Ureter (tissue), 1 donor: ENCODE measurements at places on chromosomes 5 and 9.

DNA sequence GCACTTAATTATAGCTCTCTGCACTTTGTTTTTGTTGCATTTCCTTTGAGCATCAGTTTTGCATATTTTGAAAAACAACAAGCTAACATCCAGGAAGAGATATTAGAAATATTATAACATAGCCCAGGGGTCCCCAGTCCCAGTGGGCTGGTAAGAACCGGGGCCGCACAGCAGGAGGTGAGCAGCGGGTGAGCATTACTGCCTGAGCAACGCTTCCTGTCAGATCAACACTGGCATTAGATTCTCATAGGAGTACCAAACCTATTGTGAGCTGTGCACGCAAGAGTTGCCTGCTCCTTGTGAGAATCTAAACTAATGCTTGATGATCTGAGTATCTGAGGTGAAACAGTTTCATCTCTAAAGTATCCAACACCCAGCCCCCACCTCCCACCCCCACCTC lies 675.9 kb upstream of the ZNF608 start:
- no peak for DNase-seq

DNA sequence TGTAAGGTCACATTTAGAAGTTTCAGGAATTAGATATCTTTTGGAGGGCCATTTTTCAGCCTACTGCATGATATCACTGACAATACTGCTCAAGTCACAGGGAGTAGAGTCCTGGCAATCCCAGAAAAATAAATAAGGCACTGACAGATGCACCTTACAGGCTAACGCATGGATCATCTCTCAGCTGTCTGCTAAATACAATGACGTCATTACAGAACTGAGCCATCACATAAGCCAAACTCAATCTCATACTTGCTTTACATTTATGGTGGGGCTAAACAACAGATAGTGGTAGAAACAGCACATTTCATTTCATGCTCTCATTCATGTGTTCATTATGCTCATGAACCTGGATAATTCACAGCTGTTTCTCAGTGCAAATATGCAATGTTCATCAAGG lies 243.7 kb downstream of the SEMA5A start:
- DNase-seq = no peak

DNA sequence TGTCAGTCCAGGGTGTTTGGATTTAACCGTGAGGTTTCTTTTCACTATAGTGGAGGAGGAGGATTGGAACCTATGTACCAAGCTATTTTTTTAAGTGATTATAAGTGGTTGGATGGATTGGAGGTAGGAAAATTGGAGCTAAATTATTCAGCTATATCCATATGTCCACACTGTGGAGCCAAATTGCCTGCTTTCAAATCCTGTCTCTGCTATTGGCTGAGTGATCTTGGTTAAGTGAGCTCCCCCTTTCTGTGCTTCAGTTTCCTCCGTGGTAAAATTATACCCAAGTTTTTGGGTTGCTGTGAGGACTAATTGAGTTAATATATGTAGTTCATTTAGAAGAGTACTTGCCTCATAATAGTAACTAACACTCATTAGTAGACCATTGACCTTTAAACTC lies 2.5 kb downstream of the CENPP start:
- DNase-seq = no peak

DNA sequence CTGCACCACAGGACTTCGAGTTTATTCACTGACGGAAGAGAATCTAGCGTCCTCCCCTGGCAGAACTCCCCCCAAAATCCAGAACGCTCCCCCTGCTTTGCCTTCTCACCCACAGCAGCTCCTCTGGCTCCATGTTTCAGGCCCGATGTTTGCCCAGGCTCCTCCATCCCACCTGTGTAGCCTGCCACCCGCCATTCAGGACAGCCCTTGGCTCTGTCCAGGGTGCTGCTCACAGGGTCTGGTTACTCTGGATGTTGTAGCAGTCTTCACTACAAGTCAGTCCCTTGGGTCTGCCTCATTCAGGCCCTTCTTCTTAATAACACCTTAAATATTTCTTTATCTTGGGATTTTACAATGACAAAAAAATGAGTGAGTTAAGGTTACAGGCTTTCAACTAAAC lies 41.3 kb upstream of the SV2C start:
- DNase-seq = no peak

- no peak for DNase-seq
These were observed 159.5 kb upstream of the CHD1 start for GRCh38 chr5:99088309-99088708.

DNA sequence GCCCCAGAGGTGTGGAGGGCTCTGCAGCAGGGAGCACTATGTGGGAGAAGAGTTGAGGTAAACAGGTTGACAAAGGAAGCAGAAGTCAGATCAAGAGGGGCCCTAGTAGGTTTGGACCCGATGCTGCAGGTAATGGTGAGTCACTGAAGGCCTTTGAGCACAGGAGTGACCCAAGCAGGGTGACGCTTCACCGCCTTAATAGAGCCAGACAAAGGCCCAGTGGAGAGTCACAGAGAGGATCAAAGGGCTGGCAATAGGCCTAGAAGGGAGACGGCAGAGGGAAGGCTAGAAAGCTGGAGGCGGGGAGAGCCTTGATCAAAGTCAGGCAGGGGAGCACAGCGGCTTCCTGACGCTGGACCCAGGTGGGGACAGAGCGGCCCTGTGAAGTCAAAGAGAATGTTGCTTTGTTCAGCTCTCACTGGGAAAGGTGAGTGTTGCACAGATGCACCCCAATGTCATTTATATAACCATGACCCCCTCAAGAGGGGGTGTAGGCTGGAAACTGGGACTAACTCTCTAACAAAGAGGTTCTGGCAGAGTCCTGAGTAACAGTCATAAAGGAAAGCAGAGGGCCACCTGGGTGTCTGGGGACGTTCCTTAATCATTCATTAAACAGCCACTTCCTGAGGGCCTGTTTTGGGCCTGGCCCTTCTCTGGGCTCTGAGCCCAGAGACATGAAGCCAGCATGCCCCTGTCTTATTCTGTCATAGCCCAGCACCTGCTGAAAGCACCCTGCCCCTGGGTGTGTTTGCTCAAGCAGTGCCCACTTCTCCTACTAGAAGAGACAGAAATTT lies 9.8 kb upstream of the CPLX2 start:
- DNase-seq = no peak

- no peak for DNase-seq
These were observed 6.3 kb upstream of the SPINK14 start for GRCh38 chr5:148162038-148162437.

- no peak for DNase-seq
These were observed 590.5 kb downstream of the CCDC171 start for GRCh38 chr9:16143310-16143709.

DNA sequence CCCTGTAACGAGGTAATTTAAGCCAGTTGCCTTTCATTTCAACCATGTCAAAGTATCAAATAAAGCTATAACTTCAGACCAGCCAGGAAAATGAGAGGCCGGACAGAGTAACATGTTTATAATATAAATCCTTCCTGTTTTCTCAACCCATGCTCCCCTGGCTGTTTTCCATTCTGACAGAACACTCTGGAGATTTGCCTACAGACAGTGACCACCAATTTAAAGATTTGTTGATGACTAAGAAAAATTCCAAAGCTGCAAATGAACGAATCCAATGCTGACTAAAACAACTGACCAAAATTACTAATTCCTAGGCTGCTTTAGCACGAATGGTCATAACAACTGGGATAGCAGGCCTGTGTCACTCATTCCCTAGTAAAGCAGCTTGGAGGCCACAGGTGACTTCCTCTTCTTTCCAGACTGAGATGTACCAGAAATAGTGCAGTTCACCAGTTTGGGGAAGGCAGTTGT lies 141.4 kb downstream of the AOPEP start:
- DNase-seq = no peak

- peak; percentile 76 for DNase-seq
These were observed 948 bp upstream of the FAM53C start for GRCh38 chr5:138336952-138337684.

- DNase-seq = no peak
These were observed 281.5 kb downstream of the EFNA5 start for GRCh38 chr5:107389130-107389774.
